ENCODE measurements at places on chromosomes 2 and 18.

- no peak for DNase-seq
Measured at GRCh38 chr2:222823183-222823930, 37.5 kb upstream of the ACSL3 start.

- DNase-seq: no peak
Measured at GRCh38 chr18:75213611-75214331, 3.2 kb downstream of the TSHZ1 start.

DNA sequence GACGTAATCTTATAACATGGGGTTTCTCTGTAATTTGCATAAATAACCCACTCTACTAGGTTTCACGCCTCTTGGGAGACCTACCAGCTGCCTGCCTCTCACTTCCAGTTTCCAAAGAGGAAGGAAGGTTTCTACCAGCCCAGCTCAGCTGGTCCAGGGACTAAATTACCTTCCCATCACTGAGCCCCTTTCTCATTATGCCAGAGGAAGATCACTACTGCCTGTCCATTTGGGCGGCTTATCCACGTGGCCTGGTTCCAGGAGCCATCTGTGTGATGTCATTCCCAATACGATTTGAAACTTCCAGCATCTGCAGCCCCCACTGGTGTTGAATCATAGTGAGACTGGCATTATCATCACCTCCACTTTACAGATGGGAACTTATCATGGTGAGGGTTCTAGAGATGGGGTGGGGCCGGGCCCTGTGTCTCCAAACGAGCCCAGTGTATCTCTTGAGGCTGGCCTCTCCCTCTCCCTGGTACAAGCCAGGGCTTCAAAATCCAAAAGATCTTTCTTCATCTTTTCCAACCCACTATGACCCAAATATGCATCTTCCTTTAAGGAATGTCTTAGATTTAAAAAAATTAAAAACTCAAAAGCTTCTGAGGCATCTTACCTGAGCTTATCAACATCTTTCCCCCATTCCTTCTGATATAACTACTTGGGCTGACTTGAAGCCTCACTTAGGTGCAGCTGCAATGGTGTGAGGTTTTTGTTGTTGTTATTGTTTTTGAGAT is 140.8 kb downstream of the DDX1 start:
- no peak for DNase-seq

DNA sequence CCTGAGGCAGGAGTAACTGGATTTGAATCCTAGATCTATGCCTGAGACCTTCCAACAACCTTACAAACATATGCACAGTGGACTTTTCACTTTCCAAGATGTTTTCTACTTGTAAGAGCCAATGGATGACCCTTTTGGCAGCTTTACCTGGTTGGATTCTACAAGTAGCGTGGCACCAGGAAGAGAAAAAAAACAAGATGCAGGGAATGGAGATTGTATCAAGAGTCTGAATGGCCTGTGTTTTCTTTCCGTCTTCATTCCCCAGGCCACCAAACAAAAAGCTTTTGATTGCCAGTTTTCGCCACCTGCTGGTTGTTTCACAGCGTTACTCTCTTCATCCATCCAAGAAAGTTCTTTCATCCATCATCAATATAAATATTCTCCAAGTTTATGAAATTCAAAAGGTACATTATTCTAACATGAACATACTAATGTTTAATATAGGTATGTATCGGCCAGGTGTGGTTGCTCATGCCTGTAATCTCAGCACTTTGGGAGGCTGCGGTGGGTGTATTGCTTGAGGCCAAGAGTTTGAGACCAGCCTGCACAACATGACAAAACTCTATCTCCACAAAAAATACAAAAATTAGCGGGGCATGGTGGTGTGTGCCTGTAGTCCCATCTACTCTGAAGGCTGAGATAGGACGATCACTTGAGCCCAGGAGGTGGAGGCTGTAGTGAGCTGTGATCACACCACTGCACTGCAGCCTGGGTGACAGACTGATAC is 3.5 kb upstream of the BCL2 start:
- peak; percentile 68 for DNase-seq

DNA sequence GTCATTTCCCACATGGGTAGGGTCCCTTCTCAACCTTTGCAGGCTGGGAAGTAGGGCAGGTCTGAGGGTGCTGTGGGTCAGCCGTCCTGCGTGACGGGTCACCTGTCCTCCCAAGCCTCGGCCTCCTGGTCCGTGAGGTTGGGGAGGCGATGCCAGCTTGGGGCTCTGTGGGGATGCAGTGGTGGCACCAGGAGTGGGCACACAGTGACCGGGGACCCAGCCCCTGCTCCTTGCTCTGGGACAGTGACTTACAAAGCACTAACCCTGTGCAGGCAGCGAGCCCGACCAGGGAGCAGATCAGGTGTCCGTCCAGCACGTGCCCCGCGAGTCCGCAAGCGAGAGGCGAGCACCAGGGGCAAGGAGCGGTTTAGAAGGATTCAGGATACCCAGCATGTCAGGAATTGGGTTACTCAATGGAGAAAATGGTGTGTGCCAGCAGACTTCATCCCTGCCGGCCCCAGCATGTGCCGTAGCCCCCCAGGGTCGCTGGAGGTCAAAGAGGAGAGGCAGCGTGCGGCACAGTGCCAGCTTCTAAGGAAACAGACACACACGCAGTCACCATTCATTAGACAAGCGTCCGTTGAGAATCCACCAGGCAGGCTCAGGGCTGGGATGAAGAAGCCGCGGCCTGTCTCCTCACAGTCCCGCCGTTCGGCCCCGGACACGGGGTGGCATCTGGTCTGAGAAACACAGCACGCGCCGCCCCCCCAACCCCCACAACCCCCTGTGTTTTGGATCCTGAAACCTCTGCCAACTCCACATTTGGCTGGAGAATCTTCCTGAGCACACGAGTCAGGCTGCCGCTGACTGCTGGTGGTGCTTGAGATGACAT is 11.7 kb downstream of the COLEC11 start:
- no peak for DNase-seq

DNA sequence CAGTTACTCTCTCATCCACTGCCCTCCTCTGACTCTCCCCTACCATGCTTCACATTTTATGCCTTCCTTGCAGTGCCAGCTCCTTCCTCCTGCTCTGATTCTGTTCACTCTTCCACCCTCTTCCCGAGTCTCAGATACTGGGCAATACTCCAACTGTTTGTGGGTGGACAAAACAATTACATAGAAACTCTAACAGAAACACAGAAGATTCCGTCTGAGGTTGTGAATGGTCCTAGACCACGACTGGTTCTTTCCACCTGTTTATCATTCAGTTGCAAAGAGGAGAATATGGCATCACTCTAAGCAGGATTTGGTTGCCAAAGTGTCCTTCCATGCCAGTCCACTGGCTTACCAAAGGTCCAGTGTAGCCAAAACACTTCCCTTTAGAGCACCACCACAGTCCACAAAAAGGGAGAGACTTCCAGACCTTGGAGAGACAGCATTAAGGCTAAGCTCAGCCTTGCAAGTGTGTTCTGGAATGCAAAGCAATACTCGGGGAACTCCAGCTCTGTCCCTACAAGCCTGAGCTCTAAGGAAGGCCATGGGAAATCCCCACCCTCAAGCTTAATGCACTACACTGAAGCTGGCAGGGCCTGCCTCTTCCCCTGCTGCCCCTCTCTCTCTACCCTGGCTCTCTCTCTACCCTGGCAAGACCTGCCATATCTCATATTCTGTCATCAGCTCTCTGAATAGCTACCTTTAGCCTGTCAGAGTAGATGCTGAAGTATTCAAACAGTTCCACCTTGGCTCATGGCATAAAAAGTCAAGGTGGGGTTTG is 33.6 kb upstream of the RND3 start:
- no peak for DNase-seq

DNA sequence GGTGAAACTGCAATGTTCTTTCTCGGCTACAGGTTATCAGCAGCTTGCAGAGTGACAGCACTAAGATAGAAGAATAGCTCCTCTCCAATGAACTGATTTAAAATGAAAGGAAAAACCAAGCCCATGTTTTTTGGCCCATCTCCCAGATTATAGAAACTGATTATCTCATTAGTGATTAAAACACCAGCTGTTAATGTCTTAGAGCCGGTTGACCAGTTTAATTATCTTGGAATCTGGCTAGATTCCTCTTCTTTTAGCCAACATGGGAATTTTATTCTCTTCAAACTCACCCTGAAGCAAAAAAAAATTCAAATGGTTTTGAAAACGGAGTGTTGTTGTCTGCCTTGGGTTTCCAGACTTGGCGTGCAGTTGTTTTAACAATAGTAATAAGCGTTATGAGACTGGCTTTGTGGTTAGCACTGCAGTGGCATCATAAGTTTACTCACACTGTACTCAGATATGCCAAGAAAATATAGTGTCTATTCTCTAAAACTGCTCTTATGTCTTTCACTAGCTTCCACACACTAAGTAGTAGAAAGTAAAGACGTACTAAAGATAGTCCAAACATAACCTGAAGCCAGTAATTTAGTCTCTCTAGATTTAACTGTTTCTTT is 665.3 kb downstream of the STK39 start:
- DNase-seq: no peak

- DNase-seq: no peak
Measured at GRCh38 chr2:224749136-224749535, 33.0 kb upstream of the CCDC195 start.

DNA sequence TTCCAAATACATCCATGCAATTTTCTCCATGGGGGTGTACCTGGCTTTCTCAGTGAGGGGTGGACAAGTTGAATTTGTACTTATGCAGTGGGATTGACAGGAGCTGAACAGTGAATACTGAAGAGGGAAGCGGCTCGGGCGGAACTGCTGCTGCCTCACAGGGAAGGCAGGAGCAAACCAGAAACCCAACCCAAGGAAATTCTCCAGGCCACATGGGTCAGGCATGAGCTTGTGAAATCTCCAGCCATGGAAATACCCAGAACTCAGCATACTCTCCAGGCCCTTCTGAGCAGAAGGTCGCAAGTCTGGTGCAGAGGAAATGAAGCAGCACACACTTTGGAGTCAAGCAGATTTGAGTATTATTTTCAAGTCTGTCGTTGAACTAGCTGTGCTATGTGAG is 26.5 kb upstream of the INO80C start:
- no peak for DNase-seq

GRCh38 chr2:121297217-121297830 is 12.3 kb upstream of the TFCP2L1 start:
- no peak for DNase-seq

- no peak for DNase-seq
Measured at GRCh38 chr2:45904946-45905631, 253.6 kb downstream of the PRKCE start.

DNA sequence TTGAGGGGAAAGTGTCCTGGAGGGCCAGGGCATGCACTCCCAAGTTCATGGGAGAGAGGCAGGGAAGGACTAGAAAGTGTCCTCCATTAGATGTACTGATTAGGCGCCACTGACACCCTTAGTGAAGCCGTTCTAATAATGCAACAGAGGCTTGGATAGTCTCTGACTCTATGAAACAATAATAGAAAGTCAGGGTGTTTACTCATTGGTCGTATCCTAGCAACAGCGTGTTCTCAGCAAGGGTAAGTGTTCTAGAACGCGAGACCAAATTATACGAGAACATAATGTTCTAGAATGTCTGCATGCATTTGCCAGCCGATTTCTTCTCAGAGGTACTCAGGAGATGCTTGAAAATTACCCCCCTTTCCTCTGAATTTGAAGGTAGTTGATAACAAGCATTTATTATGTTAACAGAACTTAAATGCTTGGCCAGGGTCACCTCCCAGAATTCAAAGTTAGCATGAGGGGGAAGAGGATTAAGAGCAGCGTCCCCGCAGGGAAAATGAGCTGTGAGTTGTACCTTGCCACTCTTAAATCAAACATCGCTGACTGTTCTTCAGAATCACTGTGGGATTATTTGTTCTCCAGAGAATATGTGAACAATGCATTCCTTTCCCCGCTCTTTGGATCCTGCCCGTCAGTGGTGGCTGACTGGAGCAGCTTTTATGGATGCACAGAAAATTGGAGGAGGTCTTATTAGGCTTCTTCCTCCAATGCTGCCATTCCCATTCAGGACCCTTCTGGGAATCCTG is 33.7 kb upstream of the PDIA6 start:
- DNase-seq: no peak

GRCh38 chr2:20970068-20970467 is 73.8 kb downstream of the APOB start:
- no peak for DNase-seq

GRCh38 chr2:161136696-161137324 is 23.4 kb upstream of the TANK start:
- no peak for DNase-seq

GRCh38 chr18:48408111-48408726 is 964 bp downstream of the ZBTB7C start:
- DNase-seq: no peak

DNA sequence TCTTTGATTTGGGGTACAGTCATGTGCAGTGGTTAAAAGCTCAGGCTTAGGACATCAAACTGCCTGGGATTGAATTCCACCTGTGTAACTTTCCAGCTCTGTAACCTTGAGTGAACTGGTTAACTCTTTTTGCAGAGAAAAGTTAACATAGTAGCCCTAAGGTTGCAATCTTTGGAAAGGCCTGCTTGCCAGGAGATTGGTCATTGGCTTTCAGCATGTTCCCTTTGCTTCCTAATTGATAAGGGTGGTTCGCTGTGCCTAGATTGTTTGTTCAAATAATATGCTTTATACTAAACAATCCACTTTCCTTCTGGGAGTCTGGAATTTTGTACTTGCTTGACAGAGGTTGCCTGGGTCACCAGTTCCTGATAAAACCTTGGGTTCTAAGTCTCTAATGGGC is 86.8 kb downstream of the PIK3C3 start:
- DNase-seq: no peak

- no peak for DNase-seq
Measured at GRCh38 chr2:100964222-100964621, 37.9 kb upstream of the RPL31 start.

DNA sequence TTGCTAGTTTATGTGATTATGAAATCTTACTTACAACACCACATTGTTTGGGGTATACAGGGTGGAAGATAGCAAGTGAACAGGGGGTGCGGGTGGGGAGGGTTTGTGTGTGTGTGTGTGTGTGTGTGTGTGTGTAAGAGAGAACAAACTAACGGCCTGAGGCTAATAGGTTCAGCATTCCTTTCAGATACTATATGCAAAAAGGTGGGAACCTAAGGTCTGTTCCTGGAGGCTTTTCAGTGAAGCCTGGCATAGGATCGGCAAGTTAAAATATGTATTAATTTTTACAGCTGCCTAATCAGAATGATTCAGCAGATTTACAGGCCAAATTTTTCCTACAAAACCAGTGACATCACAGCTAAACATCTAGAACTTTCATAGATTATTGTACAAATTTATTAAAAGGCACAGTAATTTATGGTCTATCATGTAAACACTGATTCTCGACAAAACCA is 7.6 kb upstream of the SPDYA start:
- no peak for DNase-seq

DNA sequence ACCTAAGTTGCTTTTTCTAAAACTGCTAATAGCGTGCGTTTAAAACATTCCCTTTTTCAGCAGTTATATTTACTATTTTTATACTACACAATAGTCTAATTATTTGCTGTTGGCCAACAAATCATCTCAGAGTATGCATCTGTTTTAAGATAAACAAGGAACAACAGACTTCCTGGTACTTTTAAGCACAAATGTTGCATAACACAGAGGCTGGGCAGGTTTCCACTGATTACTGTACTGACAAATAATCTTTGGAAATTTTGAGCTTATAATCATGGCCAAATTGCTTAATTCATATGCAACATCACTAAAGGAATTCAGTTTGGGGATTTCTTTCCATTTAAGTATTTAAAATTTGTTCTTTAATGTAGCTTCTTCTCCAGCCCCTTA is 737.4 kb upstream of the SALL3 start:
- DNase-seq: no peak
